GM12865 (cell line): ENCODE measurements at places on chromosomes 16 and 17.

GRCh38 chr16:49564496-49565229 lies 191.1 kb downstream of the C16orf78 start:
- no peak for DNase-seq

DNA sequence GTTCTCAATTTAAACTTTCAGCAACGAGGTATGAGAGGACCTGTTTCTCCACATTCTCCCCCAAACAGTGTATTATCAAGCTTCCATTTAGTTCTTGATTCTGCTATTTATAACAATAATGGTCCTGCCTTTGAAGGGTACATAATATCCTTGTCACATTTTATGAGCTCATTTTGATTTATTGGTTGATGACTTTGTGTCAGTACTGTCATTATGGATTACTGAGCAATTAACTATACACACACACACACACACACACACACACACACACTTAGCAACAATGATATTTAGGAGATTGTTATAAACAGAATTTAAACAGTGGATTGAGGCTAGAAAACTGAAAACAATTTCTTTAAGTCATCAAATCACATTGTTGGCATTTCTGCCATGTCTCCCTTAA lies 7.0 kb downstream of the TMIGD1 start:
- DNase-seq, result no peak

GRCh38 chr16:89345642-89346150 lies 128.2 kb downstream of the ZNF778 start:
- no peak for DNase-seq

DNA sequence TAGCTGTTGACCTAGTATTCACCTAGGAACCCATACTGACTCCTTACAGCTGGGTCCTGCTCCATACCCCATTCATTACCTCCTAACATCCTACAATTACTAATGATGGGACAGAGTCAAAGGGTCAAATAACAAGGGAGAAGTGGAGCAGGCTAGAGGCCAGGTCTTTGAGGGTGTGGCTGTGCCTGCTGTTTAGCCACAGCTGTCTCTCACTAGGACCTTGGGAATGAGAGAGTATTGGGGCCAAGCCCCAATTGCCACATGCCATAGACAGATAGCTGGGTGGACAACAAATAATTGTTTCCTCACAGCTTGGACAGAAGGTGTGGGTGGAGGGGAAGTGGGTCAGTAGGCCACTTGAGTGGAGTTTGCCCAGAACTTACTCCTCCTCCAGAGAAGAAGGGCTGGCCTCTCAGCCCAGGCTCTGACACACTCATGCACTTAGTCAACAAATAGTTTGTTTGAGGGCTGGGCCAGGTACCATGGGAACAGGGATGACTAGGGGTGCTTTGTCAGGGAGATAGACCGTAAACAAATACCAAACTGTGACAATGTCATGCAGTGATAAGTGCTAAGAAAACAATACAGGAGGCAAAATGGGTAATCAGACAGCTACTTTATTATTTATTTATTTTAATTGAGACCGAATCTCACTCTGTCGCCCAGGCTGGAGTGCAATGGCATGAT lies 10.2 kb upstream of the CENPT start:
- DNase-seq, result no peak

DNA sequence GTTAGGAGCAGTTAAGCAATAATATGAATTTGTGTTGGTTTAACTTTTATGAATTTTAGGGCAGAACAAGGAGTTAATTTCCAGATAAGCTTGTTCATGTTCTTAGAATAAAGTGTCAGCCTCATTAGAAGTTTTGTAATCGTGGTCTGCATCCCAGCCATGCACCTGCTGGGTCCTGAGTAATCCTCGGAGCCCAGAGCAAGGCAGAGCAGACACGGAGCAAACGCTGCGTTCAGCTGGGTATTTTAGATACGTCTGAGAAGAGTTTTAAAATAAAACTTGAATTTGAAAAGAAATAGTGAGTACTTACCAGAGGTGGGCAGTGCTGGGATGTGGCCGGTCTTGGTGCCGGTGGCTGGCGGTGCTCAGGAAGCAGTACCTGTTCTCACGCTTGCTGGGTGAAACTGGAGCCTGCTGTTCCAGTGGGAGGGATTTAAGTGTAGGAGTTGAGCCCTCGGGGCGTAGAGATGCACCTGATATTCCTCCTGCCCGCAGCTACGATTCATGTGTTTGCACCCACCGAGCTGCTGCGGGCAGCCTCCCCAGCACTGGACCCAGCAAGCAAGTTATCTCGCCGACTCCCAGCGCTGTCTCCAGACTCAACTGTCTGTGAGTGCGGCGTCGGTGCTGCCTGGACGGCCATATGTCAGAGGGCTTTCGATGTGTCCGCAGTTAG lies at the start of gene ZNF750:
Gene ZNF750 (minus strand): TSS at position 406 of the 676 bp plus-strand sequence. CDS start 7,568 bp downstream, outside the sequence.
- DNase-seq, result no peak

DNA sequence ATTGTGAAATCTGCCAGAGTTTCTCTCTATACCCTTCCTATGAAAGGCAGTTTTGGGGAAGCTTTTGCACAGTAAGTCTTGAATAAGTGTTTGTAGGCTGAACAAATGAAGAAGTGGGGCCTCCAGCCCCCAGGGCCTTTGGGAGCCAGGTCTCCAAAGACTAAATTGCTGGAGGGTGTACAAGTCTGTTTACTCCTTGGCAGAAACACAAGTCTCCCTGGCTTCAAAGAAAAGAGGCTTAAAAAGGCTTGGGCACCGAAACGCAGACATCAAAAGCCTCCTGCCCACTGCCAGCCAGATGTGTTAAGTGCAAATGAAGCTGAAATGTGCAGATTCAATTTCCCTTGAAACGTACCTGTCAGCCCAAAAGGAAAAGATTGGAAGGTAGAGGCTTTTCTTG lies 146.3 kb downstream of the TMEM132E start:
- no peak for DNase-seq

DNA sequence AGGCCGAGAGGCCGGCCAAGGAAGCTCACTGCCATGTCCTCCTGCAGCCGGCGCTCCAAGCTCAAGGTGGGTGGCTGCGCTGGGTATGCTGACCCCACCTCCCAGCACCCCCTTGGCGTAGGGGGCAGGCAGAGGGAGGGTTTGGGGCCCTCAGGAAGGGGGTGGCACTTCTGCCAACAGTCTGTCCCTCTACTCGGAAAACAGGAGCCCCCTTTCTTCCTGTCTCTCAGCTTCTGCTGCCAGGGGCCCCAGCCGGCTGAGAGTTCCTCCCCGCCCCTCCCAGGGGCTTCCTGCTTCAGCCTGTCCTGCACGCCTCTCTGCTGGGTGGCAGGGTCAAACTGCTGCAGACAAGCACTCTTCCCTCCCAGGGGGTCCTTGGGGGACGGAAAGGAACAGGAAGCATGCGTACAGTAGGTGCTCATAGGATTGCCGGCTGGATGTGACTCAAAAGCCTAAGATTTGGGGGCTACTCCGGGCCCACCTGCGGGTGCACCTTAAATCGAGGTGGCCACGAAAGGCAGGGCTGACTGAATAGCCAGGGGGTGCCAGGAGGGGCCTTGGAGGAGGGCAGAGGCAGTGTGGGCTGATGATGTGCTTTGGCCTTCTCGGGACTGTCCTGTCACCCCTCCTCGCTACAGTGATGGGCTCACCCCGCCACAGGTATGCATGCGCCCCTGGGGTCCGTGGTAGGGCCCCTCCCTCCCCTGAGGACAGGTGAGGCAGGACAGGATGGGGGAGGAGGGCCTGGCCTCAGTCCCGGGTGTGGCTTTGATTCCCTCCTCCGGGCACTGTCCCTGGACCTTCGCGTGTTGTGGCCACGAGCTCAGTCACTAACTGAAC lies 4.0 kb downstream of the CBX2 start:
- DNase-seq, result no peak

- DNase-seq, result no peak
Measured at GRCh38 chr16:16075488-16076422, 126.3 kb downstream of the ABCC1 start.

GRCh38 chr16:57607676-57608461 lies 20.6 kb upstream of the ADGRG1 start:
- DNase-seq, result no peak

- DNase-seq, result no peak
Measured at GRCh38 chr16:66740533-66740932, 10.9 kb downstream of the DYNC1LI2 start.

DNA sequence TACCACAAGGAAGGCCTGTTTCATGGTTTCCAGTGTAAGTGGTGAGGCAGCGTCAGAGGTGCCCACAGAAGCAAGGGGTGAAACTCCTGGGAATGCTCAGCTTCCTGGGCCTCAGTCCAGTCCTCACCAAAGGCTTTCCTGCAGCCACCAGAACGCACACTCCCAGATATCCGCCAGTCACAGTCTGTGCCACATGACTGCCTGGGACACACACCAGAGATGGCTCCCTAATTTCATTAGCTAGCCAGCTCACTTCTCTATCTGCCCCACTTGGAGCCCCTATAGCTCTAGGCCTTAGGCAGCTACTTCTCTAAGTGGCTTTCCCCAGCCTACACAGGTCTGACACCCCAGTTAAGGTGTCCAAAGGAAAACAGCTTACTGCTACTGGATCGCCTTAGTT lies 77.0 kb downstream of the CYTH1 start:
- no peak for DNase-seq

DNA sequence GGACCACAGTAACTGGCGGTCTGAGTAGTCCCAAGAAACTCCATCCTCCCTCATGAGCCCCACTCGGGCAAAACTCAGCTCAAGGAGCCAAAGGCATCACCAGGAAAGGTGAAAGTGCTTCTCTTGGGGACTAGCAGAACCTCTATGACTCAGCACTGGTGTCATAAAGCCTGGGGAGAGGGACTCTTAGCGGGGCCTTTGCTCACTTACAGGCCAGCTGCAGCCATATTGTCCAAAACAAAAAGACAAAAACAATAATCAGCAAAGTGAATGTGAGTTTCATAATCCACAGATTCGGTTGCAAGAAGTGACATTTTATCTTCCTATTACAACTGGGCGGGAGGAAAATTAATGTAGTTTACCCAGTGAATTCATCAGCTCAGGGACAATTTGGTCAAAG lies at the start of gene TEKT5:
Gene TEKT5 (minus strand): TSS at position 101 of the 400 bp plus-strand sequence. CDS start 57 bp downstream, at position 44.
- DNase-seq, result peak; percentile 25

DNA sequence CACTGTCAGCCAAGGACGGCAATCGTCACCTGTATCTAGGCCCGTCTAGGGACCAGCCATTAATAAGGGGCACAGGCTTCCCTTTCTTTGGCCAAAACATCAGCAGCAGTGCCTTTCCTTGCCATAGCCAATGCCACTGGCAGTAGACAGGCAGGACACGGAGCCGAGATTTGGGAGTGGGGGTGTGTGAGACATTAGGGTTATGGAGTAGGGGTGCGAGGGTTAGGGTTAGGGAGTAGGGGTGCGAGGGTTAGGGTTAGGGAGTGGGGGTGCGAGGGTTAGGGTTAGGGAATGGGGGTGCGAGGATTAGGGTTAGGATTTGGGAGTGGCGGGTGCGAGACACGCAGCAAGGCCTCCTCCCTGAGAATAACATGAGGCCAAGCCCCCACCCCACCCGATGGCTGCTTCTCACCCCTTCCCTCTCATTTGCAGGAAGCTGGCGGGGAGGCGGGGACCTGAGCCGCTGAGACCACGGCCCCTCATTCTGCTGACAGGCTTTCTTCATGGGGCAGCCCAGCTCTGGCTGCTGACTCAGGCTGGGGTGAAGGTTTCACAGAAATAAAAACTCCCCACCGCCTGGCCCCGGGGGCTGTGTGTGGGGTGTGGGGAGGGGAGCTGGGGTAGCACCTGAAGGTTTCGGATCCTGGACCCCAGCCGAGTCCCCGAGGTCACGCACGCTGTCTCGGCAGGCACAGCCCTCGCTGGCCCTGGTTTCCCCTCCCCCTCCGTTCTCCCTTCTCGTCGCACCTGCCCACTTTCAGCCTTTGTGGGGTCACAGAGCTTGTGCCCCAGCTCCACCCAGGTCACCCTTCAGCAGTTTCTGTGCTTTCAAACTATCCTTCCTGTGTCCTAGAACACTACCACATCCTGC lies 93.8 kb downstream of the PGS1 start:
- DNase-seq, result peak; percentile 83

DNA sequence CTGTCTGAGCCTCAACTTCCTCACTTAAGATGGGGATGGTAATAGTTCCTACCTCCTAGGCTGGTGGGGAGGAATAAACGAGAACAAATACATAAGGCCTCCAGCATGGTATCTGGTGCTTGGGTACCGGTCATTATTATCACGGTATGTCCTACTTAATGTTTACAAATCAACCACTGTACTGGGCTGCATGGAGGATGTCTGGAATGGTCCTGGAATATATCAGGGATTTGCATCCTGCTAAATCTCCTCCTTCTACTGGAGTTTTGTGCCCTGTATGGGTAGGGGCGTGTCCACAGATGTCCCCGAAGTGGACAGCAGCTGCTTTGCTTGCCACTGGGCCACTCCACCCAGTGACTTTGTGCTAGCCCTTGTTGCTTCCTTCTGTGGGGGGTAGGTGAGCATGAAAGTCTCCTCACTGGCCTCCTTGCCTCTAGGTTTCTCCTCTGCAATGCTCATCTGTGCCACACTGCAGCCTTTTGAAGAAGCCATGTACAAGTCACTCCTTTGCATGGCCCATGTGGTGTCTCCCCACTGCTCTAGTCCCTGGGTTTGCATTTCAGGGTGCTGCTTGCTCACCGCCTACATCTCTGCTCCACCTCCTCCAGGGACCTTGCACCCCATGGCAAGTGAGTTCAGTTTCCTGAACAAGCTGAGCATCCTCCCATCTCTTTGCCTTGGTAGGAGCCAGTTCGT lies 2.2 kb upstream of the CMIP start:
- DNase-seq, result peak; percentile 14

GRCh38 chr16:70159355-70160348 lies 13.9 kb upstream of the CLEC18C start:
- DNase-seq, result no peak

GRCh38 chr17:51650202-51650601 lies 389.9 kb downstream of the UTP18 start:
- no peak for DNase-seq

DNA sequence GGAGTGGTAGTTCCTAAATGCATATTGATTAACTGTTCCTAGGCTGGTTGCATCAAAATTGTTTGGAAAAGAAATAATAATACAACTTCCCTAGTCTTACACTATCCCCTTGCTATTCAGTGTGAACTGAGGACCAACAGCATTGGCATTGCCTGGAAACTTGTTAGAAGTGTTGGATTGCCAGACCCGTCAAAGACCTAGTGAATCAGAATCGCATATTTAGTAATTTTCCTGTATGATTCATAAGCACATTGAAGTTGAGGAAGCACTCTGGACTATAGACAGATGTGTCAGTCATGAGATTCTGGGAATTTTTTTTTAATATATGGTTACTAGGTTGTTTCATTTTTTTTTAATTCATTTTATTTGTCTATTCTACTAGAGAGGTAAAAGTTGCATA lies 34.7 kb upstream of the KCNJ16 start:
- DNase-seq, result no peak
